Activated CD4-positive, alpha-beta T cell treated with anti-CD3 and anti-CD28 coated beads, Interleukin-2, amount 50 U/mL, for 24 hours (primary cell): ENCODE measurements at places on chromosomes 1 and 21.

- no peak for DNase-seq
These were observed 165.2 kb downstream of the NTMT2 start for GRCh38 chr1:170310951-170311350.

DNA sequence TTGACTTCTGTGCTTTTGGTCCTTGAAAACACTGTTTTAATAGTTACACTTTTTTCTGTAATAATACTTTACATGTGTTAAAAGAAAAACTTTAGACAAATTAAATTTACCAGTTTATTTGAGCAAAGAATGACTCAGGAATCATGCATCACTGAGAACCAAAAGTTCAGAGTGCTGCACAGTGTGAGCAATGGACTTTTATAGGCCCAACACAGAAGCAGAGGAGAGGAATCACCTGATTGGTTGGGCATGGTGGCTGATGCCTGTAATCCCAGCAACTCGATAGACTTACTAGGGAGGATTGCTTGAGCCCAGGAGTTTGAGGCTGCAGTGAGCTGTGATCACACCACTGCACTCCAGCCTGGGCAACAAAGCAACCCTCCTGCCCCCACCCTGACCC is 29.3 kb downstream of the ZNF648 start:
- DNase-seq, result no peak

- DNase-seq, result no peak
These were observed 1.6 kb downstream of the IGSF21 start for GRCh38 chr1:18109058-18109755.

- DNase-seq, result no peak
These were observed 705.4 kb upstream of the PTBP2 start for GRCh38 chr1:96016219-96016618.

- DNase-seq, result no peak
These were observed 6.9 kb downstream of the MIB2 start for GRCh38 chr1:1622010-1622787.

- no peak for DNase-seq
These were observed 7.7 kb downstream of the ARHGEF19 start for GRCh38 chr1:16204634-16205333.

DNA sequence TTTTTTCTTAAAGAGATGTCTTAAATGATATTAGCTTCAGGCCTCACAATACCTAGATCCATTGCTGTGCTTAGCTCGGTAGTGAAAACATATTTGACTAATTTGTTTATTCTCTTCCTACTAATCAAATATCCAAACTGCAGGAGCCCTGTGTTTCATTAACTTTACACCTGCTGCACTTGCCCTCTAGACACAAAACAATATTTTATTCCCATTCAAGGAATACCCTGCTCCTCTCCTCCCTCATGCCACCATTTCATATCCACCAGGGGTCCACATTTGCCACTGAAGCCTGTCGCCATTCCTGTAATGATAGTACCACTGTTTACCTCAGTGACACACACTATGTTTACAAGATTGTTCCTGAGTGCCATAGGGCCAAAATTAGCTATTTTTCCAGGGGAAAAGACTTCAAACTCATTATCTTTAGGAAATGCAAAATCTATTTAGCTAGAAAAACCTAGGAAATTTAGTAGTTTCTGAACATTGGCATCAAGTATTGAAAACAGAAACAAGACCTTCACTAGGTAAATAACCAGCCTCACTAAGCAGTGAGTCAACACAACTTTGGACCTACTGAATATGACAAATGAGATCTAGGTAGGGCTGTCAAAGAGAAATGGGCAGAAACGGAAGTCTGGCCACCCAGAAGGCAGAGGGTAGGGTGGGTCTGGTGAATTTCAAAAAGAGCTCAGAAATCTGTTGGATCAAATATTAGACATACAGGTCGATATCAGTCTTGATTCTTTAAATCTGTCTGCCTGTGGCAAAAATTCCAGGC is 134.6 kb upstream of the KCNK1 start:
- DNase-seq, result no peak

- DNase-seq, result no peak
These were observed 26.7 kb upstream of the SPSB1 start for GRCh38 chr1:9265968-9266367.

- no peak for DNase-seq
These were observed 51.7 kb downstream of the PBX1 start for GRCh38 chr1:164610538-164611222.

- no peak for DNase-seq
These were observed 2.7 kb upstream of the RAD54L start for GRCh38 chr1:46244656-46245371.

GRCh38 chr1:221604948-221605347 is 136.9 kb downstream of the DUSP10 start:
- DNase-seq, result no peak

- no peak for DNase-seq
These were observed 413.0 kb downstream of the NEGR1 start for GRCh38 chr1:71869326-71869725.

- no peak for DNase-seq
These were observed 16.5 kb downstream of the SOD1 start for GRCh38 chr21:31675960-31676359.

DNA sequence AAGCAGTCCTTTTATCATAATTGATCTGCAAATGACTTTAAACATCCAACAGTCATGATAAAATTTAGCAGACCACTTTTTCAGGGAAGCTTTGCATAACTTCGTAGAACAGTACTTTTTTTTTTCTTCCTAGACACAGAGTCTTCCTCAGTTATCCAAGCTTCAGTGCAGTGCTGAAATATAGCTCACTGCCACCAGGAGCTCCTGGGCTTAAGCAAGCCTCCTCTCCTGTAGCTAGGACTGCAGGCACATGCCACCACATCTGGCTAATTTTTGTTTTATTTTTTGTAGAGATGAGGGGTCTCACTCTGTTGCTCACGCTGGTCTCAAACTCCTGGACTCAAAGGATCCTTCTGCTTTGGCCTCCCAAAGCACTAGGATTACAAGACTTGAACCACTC is 3.8 kb downstream of the F13B start:
- DNase-seq, result no peak

DNA sequence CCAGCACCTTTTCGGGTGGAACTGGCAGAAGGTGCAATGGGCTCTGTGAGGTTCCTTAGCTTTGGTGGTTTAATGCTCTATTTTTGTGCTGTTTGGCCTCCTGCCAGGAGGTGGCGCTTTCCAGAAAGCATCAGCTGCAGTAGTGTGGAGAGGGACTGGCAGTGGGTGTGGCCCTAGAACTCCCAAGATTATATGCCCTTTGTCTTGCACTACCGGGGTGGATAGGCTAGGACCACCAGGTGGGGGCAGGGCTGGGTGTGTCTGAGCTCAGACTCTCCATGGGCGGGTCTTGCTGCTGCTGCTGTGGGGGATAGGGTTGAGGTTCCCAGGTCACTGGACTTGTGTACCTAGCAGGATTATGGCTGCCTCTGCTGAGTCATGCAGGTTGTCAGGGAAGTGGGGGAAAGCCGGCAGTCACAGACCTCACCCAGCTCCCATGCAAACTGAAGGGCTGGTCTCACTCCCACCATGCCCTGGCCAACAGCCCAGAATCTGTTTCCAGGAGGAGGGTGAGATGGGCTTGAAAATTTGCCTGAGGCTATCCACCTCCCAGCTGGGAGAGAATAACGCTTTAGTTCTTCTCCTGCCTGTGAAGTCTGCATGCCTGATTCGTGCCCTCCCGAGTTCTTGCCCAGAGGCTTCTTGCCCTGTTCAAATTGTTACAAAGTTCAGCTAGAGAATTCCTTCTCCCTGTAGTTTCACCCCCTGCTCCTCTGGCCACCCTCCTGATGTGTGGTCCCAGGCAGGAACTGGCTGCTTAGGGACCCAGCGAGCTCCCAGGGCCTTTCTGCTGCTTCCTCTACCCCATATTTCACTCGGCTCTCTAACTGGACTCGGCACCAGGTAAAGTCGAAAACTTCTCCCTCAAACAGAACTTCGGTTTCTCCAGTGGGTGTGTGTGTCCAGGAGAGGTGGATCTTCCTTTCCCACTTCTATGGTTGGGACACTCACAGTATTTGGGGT is 76.5 kb upstream of the BTG3 start:
- peak; percentile 27 for DNase-seq

DNA sequence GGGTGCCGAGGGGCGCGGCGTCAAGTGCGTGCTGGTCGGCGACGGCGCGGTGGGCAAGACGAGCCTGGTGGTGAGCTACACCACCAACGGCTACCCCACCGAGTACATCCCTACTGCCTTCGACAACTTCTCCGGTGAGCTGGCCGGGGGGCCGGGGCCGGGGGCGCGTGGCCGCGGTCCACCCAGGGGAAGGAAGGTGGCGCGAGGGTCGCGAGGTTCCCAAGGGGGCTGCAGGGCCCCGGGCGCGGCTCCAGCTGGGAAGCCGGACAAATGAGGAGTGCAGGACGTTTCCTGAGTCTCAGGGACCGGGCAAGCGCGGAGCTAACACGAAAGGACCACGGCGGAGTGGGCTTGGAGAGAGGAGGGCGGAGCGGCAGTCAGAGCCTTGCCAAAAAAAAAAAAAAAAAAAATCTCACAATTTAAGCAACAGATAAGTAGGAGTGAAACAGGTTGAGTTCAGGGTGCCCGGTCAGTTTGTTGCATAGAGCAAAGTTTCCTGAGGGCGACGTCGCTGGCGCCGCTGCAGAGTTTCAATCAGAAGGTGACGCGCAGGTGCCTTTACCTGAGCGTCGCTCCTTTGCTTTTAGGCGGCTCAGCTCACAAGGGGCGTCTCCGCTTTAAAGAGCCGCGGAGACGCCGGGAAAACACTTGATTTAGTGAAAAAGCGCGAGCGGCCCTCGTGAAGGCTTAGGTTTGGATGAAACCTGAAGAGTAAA is 750 bp downstream of the RHOU start:
- no peak for DNase-seq

- DNase-seq, result no peak
These were observed 165.3 kb upstream of the SYT6 start for GRCh38 chr1:114318961-114319360.

DNA sequence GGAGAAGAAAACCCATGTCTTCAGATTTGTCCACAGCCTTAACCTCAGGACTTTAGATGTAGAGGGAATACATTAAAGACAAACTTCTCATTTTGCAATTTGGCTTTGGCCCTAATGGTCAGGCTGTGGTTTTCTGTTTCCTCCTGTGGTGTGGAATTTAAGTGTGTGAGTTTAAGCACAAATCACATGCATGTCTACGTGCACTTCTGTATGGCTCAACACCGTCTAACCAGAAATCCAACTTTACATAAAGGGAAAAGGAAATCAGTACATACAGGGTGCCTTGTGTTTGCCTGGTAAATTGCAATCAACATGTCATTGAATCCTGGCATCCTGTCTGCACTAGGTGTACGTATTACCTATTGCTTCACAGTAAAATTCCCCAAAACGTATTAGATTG is 1.2 kb upstream of the ZNF124 start:
- no peak for DNase-seq
